ENCODE measurements at places on chromosomes 4 and X.

DNA sequence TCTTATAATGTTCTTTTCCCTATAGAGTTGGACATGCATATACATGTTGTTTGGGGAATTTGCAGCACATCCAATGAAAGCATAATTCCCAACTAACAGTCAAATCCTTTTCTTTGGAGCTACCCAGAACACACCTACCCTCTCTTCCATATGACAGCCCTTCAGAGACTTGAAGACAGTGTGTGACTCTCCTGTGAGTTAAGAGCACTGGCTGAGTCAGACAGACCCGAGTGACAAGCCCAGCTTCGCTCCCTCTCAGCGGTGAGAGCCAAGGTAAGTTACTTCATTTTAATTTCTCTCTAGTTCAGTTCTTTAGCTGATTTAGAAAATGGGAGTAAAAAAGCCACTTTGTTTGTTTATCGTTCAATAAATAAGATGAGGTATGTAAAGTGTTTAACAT, 86.3 kb downstream of the RTL9 start:
- no peak for DNase-seq

GRCh38 chr4:71261633-71262121, 77.1 kb upstream of the SLC4A4 start:
- DNase-seq: no peak

- DNase-seq: peak; percentile 18
Observed at GRCh38 chrX:102934624-102935023, 2.4 kb upstream of the RAB40AL start.

GRCh38 chrX:101383679-101384205, 2.2 kb downstream of the BTK start:
- DNase-seq: peak; percentile 26

GRCh38 chr4:137529432-137529831, 2.9 kb downstream of the PCDH18 start:
- no peak for DNase-seq

DNA sequence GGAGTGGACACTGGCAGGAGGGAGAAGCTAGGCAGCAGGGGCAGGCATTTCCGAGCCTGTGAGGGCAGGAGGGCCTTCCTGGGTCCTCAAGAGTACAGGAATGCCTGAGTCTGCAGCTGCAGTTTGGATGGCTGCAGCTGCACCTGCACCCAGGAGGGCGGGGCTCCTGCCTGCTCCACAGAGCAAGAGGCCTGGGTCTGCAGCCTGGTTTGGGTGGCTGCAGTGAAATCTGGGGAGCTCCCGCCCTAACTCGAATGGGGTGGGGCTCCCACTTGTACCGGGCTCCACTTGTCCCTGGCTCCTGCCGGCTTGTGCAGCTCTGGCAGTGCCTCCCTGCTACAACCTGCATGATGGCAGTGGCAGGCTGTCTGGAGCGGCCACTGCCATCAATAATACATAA, 436.0 kb downstream of the ARHGAP24 start:
- DNase-seq: no peak

DNA sequence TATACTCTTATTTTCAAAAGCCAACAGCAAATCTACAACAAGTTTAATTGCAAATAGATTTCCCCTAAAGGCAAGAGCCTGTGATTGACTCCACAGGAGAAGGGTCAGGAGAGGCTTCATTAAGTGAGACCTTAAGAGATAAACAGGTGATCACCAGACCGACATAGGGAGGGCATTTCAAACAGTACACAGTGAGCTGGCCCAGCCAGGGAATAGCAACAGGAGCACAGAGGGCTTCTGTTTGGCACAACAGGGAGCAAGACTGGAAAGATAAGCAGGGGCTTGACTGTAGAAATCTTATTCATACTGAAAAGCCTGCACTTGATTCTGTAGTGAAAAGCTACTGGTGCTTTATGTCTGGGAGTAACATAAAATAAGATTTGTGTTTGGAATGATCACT, 3.9 kb downstream of the RUFY3 start:
- no peak for DNase-seq
